ENCODE measurements at places on chromosomes 2 and 18.
A peak's percentile ranks its signal among the peaks of the same experiment; 100 is the strongest.

DNA sequence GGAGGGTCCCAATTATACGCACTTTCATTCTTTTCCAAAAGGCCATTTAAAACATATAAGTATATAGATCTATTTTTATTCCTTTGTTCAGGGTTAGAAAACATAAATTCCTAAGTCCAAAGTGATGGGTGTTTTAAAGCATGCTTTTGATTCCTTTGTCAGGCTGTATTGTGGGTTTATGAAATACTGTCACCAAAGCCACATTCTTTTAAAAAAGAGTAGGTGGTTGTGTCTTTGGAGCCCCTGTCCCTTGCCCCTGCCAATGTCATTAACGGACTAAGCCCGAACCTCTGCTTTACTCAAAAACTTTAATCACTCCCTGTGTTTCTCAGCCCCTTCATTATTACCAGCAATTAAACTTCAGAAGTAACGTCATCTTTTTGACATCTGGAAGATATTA lies 104.9 kb upstream of the APCDD1 start:
- DNase-seq, result no peak

- no peak for DNase-seq
Observed at GRCh38 chr2:61420991-61421544, 49.8 kb downstream of the USP34 start.

GRCh38 chr2:236730393-236730792 lies 160.8 kb downstream of the ACKR3 start:
- no peak for DNase-seq

DNA sequence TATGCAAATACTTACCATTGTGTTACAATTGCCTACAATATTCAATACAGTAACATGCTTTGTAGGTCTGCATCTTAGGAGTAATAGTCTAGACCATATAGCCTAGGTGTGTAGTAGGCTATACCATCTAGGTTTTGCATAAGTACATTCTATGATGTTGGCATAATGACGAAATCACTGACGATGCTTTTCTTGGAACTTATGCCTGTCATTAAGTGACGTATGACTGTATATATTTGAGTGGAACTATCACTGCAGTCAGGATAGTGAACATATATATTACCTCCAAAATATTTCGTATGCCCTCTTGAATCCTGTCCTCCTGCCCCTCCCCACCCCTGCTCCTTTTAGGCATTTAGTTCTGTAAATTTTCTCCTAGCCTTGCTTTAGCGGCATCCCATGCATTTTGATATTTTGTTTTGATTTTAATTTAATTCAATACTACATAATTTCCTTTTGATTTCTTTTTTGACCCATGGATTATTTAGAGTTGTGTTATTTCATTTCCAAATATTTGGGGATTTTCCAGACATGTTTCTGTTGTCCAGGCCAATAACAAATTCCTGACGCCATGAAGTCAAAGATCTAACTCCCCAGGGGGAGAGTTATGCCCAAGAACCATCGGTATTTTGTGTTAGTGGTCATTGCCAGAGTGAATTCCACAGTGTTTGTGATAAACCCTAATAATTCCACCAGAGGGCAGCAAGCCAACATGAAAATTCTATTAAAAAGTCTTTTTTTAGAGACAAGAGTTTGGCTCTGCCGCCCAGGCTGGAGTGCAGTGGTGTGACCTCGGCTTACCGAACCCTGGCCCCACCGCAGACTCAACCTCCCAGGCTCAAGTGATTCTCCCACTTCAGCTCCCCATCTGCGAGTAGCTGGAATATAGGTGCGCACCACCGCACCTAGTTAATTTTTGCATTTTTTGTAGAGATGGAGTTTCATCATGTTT lies 24.2 kb upstream of the CASP8 start:
- DNase-seq, result peak; percentile 83

DNA sequence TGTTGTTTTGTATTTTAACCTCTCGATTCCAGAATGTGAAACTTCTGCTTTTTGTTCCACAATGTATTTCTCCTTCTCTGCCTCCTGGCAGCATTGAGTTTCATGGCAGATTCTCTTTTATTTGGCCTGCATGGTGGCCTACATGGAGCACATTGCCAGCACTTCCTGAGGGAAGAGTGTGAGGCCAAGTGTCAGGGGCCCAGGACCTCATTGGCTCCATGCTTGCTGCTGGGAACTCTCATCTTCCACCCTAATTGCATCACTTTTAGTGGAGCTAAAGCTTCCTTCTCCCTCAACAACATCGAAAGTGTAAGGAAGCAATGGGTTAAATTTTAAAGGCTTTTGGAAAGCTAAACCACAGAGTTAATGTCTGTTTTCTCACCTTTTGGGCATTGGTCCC lies 9.5 kb downstream of the TRIB2 start:
- DNase-seq, result no peak

- no peak for DNase-seq
Observed at GRCh38 chr2:122516775-122517174, 761.3 kb downstream of the TSN start.

- no peak for DNase-seq
Observed at GRCh38 chr2:128249555-128249954, 69.1 kb downstream of the HS6ST1 start.

GRCh38 chr2:146227152-146228019 lies 1617.4 kb upstream of the ACVR2A start:
- no peak for DNase-seq

DNA sequence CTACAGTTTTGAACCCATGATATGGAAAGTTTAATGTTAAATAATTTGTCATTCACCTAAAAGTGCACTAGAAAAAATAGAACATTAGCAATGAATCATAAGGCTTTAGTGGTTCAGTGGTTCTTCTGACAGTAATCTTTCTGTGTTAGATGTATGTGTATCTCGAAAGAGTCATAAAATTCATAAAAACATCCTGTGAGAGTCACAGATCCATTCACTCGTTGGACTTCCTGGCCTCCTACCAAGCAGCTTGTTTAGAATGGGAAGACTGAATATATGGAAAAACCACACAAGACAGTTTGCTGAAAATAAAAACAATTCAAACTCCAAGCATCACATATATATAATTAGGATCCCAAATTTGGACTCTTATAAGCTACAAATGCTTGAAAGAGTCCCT lies 34.8 kb downstream of the ADNP2 start:
- DNase-seq, result no peak

GRCh38 chr2:119527999-119528398 lies 3.7 kb upstream of the SCTR start:
- no peak for DNase-seq

- no peak for DNase-seq
Observed at GRCh38 chr18:45731716-45732115, 7.7 kb downstream of the SLC14A1 start.

DNA sequence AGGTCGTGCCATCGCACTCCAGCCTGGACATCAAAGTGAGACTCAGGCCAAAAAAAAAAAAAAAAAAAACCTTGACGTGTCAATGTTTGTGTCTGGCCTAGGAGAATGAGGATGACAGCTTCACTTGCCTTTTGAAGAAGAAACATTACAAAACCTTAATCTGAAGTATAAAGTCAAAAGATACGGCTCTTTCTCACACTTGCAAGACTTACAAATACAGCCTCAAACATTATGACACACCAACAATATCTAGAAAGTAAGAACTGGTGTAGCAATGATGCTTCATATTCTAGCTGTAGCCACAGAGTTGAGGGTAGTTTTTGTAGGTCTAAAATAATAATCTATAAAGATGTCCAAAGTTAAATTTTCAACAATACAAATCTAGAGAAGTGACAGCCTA lies 25.5 kb downstream of the MPPE1 start:
- no peak for DNase-seq

DNA sequence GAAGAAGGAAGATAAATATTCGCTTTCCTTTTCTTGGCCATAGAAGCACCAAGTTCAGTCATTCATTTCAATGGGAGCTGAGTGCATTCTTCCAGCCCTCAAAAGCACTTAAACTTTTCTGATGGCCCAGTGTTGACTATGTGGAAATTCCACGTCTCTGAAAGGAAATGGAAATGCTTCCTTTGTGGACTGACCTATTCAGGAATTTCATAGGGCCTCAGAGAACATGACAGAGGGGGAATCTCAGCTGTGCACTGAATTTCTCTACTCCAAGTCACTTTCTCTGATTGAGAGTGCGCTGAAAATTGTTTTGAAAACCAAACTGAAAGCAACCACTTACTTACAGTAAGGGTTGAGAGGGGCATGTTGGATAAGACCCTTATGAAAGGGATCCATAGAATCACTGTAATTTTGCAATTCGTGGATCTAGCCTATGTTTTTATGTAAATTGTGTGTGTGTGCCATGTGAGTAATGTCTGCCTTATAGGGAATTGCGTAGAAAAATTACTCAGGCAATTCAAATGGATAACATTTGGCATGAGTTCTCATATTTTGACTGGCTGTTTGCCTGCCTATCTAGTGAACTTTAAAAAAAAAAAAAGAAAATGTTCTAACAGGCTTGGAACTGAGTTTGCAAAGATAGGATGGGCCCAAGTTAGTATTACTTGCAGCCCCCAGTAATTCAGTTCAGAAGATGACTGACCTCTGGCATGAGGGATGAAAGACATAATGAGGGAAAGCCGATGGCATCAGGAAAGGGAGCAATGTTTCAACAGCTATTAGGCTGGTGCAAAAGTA lies 437.0 kb downstream of the PTPRM start:
- DNase-seq, result no peak

- DNase-seq, result no peak
Observed at GRCh38 chr18:7089369-7089768, 28.2 kb downstream of the LAMA1 start.

DNA sequence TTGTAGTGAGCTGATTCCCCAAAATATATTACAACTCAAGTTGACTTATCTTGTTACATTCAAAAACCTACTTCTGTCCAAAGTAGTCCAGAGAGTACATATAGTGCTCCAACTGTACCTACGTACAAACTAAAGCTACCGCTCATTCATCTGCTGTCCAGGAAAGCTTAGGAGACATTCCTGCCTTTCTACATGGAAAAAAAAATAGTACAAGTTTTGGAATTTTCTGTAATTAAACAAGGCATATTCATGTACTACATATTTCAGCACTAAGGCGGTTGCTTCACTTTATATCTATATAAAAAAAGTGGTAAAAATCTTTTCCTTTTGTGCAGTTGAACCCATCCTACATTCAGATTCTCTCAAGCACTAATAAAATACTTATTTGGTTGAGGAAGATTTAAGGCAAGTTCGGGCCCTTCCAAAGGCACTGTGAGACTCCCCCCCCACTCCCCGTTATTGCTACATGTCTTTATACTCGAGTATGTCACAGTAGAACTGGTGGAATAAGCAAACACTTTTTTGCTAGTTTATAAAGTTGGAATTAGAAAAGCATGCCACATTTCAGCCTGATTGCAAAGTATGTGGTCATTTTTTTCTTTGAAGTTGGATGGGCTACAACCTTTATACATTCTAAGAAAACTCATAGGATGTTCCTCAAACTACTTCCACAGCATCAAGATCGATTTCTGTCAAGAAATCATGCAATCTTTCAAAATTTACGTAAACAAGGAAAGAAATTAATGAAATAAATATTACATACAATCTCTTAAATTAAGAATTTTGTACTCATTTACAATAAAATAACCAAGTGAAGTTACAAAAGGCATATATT lies 3.7 kb downstream of the ZFP36L2 start:
- no peak for DNase-seq

- DNase-seq, result no peak
Observed at GRCh38 chr2:206464597-206464996, 21.3 kb downstream of the ADAM23 start.

DNA sequence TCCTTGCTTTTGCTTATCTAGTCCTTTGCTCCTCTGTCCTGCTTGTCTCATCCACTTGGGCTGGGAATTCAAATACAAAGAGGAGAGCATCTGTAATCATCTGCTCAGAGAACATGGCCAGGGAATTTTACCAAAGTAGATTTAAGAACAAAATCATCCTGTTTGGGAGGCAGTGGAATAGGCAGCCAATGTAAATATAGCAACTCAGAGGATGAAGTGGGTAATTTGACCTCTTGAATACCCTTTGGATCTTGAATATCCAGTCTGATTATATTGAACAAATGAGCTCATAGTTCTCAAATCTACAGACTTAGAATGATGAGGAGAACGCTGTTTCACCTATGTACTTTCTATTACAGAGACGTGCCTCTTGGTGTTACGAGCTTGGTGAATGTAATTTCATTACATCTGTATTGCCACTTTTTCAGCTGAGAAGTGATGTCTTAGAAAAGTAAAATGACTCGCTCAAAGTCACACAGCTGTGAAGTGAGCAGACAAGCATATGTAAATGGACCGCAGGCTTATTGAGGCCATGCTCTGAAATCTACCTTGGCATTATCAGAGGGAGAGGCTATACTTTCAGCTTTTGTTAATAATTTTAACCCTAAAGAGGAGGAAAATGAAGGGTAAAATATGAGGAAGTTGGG lies 266.3 kb downstream of the MTX2 start:
- no peak for DNase-seq

DNA sequence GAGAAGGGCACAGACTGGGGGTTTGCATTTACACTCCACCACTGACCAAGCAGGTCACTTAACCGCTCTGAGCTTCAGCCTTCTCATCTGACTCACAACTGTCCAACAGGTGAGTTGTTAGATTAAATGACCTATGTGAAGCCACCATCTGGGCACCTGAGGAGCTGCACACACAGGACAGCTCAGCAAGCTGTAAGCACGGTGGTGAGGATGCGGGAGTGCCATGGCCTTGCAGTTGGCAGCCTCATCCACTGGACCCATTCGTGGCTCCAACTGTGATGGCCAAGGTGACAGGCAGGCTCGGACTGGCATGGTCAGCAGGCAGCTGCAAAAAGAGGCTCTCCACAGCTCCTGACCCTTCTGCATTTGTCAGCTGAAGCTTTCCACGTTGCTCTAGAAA lies 23.3 kb upstream of the AMMECR1L start:
- no peak for DNase-seq

GRCh38 chr2:230124757-230125431 lies 56.2 kb upstream of the SLC16A14 start:
- DNase-seq, result peak; percentile 3

GRCh38 chr2:213251618-213252017 lies 32.6 kb upstream of the SPAG16 start:
- DNase-seq, result peak; percentile 50

DNA sequence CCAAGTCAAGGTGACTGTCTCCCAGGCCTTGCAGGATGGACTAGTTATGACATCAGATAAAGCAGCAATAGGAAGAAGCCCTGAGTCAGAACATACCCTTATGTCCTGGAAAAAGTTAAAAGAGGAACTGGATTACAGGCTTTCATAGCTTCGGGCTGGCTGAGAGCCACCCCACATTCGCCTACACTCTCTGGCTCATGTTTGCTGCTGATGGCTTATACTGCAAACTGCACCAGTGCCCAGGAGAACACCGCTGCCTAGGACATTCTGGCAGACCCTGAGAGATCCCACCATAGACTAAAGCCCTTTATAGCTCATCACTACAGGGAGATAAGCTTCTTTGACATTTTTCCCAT lies 20.3 kb downstream of the SLC8A1 start:
- DNase-seq, result no peak

GRCh38 chr18:51012441-51012840 lies 17.6 kb upstream of the SMAD4 start:
- no peak for DNase-seq

Measured in CD4-positive, alpha-beta T cell treated with Interleukin-4 for 4 hours (primary cell).